Heart right ventricle (tissue), 16 donors: ENCODE measurements at places on chromosomes 13 and 19. TPM values are rescaled to one million over a fixed set of nuclear protein-coding genes. Genes with fewer than 3 reads are reported as not detected.

The KLK6 gene
- total RNA-seq = not detected

The UPF1 gene
- total RNA-seq = 33.1 TPM

The PLPP2 gene
- 0.49 TPM for total RNA-seq

The PLK5 gene
- total RNA-seq = 0.11 TPM

The REX1BD gene
- total RNA-seq = 68.8 TPM
